SJSA1 (cell line): ENCODE measurements at places on chromosomes 4 and X. TPM values are rescaled to one million over a fixed set of nuclear protein-coding genes. Genes with fewer than 3 reads are reported as not detected.

DNA sequence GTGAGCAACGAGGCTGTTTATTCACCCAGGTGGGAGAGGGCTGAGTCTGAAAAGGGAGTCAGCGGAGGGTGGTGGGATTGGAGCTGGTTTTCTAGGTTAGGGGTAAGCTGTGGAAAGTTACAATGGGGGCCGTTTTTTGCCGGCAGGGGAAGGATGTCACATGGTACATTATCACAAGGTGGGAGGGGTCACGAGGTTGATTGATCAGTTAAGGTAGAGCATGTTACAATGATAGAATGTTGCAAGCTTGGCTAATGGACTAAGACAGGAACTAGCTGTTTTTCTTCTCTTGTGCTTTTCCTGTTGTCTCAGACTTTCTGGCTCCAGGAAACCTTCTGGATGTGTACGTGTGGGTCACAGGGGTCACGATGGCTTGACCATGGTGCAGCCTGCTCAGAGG lies 536.3 kb upstream of the HTR2C start:
- H3K27ac ChIP-seq: no peak overlapping the region
- no peak for DNase-seq
- no peaks in the 10 kb centered on the region for H3K4me1 ChIP-seq
- no peaks in the 10 kb centered on the region for H3K27me3 ChIP-seq
- H3K36me3 ChIP-seq: no peaks in the 10 kb centered on the region

MAGEE2 gene
- not detected in 2 replicates for total RNA-seq

- DNase-seq: no peak
- H3K27me3 ChIP-seq: no peaks in the 10 kb centered on the region
- no peak overlapping the region for H3K27ac ChIP-seq
- peaks cover 7% of the 10 kb centered on the region; the same call in 1 of the 2 replicates for H3K4me1 ChIP-seq
These were observed 3.8 kb downstream of the NAP1L5 start for GRCh38 chr4:88693792-88694191.

CTSO gene
- 8.9 and 10.7 TPM in 2 replicates for total RNA-seq

- H3K36me3 ChIP-seq: no peaks in the 10 kb centered on the region
- H3K27ac ChIP-seq: no peak overlapping the region
- H3K27me3 ChIP-seq: no peaks in the 10 kb centered on the region
- no peak overlapping the region for H3K4me3 ChIP-seq
- H3K4me1 ChIP-seq: 0 out of 2 replicates have a peak, but pooled peaks cover 3% of the 10 kb centered on the region
These were observed 662.5 kb downstream of the RAPGEF2 start for GRCh38 chr4:159765382-159765781.

GRCh38 chr4:106565727-106566126 lies 197.1 kb upstream of the GIMD1 start:
- DNase-seq: no peak
- no peaks in the 10 kb centered on the region for H3K27me3 ChIP-seq
- H3K4me3 ChIP-seq: no peak overlapping the region
- H3K4me1 ChIP-seq: peaks cover 16% of the 10 kb centered on the region

GRCh38 chr4:119310826-119311225 lies 11.1 kb downstream of the FABP2 start:
- no peaks in the 10 kb centered on the region for H3K36me3 ChIP-seq
- H3K4me1 ChIP-seq: no peaks in the 10 kb centered on the region
- no peak overlapping the region for H3K27ac ChIP-seq
- H3K4me3 ChIP-seq: no peak overlapping the region

DNA sequence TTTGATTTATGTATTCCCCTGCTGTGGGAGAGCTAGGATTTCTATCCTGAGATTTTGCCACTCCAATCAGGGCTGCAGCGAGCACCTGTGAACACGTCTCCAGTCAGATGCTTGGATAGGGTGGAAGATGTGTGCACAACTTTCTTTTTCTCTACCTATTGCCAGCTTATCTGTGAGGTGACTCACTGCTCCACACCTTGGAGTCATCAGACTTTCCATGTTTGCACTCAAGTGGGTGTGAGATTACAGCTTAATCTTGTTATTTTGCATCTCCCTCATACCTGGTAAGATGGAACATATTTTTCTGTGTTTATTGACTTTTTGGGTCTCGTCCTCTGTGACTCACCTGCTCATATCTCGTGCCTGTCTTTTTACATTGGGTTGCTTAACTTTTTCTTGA lies 32.2 kb downstream of the PSAPL1 start:
- no peaks in the 10 kb centered on the region for H3K27me3 ChIP-seq
- H3K36me3 ChIP-seq: no peaks in the 10 kb centered on the region
- H3K4me3 ChIP-seq: no peak overlapping the region

GRCh38 chr4:109607976-109608375 lies 47.9 kb downstream of the MCUB start:
- no peak overlapping the region for H3K27ac ChIP-seq
- no peak overlapping the region for H3K4me3 ChIP-seq
- no peaks in the 10 kb centered on the region for H3K27me3 ChIP-seq

GRCh38 chr4:8867624-8868320 lies 3.9 kb downstream of the HMX1 start:
- H3K27me3 ChIP-seq: peaks cover 50% of the 10 kb centered on the region
- no peaks in the 10 kb centered on the region for H3K36me3 ChIP-seq
- no peak for DNase-seq
- no peak overlapping the region for H3K27ac ChIP-seq
- H3K4me3 ChIP-seq: no peak overlapping the region
- 0 out of 2 replicates have a peak, but pooled peaks cover 3% of the 10 kb centered on the region for H3K4me1 ChIP-seq

- no peak overlapping the region for H3K27ac ChIP-seq
- H3K27me3 ChIP-seq: no peaks in the 10 kb centered on the region
- no peaks in the 10 kb centered on the region for H3K4me1 ChIP-seq
- DNase-seq: no peak
- no peaks in the 10 kb centered on the region for H3K36me3 ChIP-seq
- H3K4me3 ChIP-seq: no peak overlapping the region
These were observed 104.7 kb upstream of the TTC29 start for GRCh38 chr4:147050356-147050765.

DNA sequence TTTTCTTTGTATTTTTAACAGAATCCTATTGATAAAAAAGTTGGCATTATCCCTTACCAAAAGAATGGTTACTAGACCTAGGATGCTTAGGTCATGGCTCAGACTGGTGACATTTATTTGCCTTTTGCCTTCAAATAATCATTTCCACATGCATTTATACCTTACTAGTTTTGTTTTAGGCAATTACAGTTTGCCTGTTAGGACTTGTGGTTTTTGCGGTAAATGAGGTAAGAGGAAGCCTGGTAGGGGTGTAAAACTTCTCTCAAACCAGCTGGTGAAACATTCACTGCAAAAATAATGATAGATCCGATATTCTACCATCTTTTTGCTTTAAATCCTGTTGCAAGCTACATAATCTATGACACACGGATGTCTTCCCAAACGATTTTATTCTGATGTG lies 12.1 kb downstream of the LAMP2 start:
- H3K36me3 ChIP-seq: no peaks in the 10 kb centered on the region
- no peak for DNase-seq
- H3K4me1 ChIP-seq: peaks cover 27% of the 10 kb centered on the region
- no peak overlapping the region for H3K27ac ChIP-seq
- no peak overlapping the region for H3K4me3 ChIP-seq

MAGEA2B gene
- total RNA-seq: not detected in 2 replicates

GRCh38 chr4:112813790-112814189 lies 176.8 kb downstream of the LARP7 start:
- H3K4me1 ChIP-seq: no peaks in the 10 kb centered on the region
- no peak overlapping the region for H3K4me3 ChIP-seq
- no peak for DNase-seq
- H3K36me3 ChIP-seq: no peaks in the 10 kb centered on the region
- no peak overlapping the region for H3K27ac ChIP-seq
- peaks cover 6% of the 10 kb centered on the region; the same call in 1 of the 2 replicates for H3K27me3 ChIP-seq

HTRA3 gene
- 0.03 TPM in 1 of 2 replicates, not detected in the other for total RNA-seq

MAGEA10 gene
- not detected in 2 replicates for total RNA-seq

UGT2B17 gene
- 0.08 TPM in 1 of 2 replicates, not detected in the other for total RNA-seq

RADX gene
- 0.61 and 0.85 TPM in 2 replicates for total RNA-seq

- H3K27me3 ChIP-seq: no peaks in the 10 kb centered on the region
- H3K36me3 ChIP-seq: peaks cover 73% of the 10 kb centered on the region
- DNase-seq: no peak
- no peak overlapping the region for H3K27ac ChIP-seq
- H3K4me1 ChIP-seq: peaks cover 30% of the 10 kb centered on the region
These were observed 55.7 kb downstream of the METTL14 start for GRCh38 chr4:118740869-118741268.

- no peaks in the 10 kb centered on the region for H3K27me3 ChIP-seq
- no peaks in the 10 kb centered on the region for H3K4me1 ChIP-seq
- DNase-seq: no peak
- H3K36me3 ChIP-seq: no peaks in the 10 kb centered on the region
These were observed 187.8 kb upstream of the NHS start for GRCh38 chrX:17187136-17187756.

- H3K36me3 ChIP-seq: no peaks in the 10 kb centered on the region
- no peaks in the 10 kb centered on the region; the same call in 1 of the 2 replicates for H3K4me1 ChIP-seq
- no peak overlapping the region for H3K4me3 ChIP-seq
- H3K27ac ChIP-seq: no peak overlapping the region
- no peak for DNase-seq
These were observed 2.8 kb downstream of the ARX start for GRCh38 chrX:25012793-25013631.

DNA sequence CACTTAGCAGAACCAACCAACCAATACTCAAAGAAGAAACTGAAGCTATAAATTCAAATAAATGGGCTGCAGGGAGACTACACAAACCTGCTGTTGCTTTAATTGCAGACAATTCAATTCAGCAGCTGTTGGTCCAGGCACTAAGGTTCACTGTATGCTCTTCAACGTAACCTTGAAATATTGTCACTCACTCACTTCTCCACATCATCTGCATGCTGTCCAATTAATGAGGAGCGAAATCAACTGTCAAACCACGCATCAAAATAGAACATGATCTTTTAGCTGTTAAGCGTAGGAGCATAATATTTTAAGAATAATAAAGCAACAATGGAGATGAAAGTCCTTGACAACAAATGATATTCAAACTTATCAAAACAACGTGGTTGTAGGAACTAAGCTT lies 17.0 kb downstream of the ENOX2 start:
- no peak overlapping the region for H3K4me3 ChIP-seq
- no peaks in the 10 kb centered on the region for H3K4me1 ChIP-seq
- H3K27ac ChIP-seq: no peak overlapping the region
- H3K36me3 ChIP-seq: no peaks in the 10 kb centered on the region
- DNase-seq: no peak
- no peaks in the 10 kb centered on the region for H3K27me3 ChIP-seq

FAM149A gene
- 0.42 TPM in 1 of 2 replicates, not detected in the other for total RNA-seq

PGM2 gene
- total RNA-seq: 14.8 and 20.9 TPM in 2 replicates

ODAPH gene
- total RNA-seq: not detected in 2 replicates
